ENCODE measurements at places on chromosomes 16 and 17.

DNA sequence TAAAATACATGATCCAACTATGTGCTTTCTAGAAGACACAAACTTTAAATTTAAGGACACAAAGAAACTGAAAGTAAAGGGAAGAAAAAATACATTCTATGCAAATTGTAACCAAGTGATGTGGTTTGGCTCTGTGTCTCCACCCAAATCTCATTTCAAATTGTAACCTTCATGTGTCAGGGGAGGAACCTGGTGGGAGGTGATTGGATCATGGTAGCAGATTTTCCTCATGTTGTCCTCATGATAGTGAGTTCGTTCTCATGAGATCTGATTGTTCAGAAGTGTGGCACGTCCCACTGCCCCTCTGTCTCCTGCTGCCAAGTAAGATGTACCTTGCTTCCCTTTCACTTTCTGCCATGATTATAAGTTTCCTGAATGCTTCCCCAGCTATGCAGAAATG lies 15.0 kb downstream of the OR1A1 start:
- DNase-seq: no peak

DNA sequence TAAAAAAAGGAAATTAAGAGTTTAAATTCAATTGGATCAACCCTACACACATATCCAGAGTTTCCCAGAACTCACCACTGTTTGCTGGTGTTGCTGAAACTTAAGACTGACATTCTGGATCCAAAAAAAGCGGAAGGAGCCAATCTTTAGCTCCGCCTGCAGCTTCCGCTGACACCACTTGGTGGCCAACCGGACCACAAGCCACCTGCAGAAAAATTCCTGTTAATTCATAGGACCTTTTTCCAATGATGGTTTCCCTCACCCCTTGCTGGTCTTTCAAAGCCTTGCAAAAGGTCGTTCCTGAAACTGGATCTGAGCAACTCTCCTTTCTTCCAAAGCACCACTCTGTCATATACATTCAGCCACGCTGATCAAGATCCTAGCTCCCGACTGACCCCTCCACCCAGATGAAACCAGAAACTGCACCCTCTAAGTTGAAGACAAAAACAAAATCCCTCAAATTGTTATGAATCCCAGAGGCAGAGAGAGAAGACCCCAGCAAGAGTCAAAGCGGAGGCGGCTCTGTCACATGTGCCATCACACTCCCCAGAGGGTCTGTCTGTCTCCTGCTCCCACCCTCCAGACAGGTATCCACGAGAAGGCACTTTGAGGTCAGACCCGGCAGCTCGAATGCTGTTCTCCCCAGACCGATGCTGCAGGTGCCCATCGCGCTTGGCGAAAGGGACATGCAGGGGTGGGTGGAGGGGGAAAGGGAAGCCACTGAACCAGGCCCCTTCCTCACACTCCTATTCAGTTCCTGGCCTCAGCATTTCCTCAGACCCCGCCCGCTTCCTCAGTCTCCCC lies 773 bp downstream of the BLTP2 start:
- no peak for DNase-seq

DNA sequence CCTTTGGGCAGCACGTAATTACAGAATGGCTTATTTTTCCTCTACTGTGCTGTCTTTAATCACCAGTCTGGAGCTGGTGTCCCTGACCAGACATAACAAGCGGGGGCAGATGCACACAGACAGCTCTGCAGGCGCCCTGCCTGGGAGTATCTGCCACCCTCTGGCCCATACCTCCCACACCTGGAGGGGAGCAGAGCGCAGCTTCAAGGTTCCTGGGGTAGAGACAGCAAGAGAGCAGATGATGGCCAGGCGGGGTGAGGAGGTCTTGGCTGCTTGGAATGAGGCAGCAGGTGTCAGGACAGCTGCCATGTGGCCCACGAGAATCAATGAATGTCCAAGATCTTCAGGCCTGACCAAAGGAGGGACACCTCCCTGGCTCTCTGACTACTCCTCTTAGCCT lies 23.8 kb downstream of the TMEM94 start:
- no peak for DNase-seq

GRCh38 chr17:15998031-15998562 lies 1.4 kb downstream of the ZSWIM7 start:
- no peak for DNase-seq

DNA sequence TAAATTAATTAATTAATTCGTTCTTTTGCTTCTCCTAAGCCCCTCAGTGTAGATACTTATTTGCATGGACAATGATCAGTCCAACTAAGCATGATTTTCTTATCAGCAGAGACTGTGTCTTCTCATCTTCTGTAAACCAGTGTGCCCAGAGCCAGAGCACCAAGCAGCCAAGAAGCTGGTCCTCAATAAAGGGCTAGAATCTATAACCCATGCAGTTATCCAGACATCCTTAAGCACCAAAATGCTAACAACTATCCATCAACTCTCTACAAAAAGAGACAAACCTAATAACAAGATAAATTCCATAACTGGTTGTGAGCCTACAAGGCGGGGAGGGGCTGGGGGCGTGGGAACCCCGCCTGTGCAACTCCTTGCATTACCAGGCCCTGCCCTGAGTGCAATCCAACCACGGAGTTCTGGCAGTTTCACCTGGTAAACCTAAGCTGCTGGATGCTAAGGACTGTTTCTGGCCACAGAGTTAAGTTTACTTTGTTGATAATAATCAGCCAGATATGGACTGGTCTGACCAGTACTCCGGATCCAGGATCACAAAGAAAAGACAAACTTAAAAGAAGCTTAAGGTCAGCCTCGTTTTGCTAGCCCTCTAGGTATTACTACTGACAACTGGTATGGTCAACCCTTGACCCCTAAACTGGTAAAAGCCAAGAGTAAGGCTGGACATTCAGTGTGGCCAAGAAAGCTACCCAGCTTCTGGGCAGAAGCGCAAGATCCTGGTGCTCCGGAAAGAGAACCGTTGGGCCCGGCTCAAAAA lies 51.5 kb downstream of the ZFHX3 start:
- DNase-seq: no peak

DNA sequence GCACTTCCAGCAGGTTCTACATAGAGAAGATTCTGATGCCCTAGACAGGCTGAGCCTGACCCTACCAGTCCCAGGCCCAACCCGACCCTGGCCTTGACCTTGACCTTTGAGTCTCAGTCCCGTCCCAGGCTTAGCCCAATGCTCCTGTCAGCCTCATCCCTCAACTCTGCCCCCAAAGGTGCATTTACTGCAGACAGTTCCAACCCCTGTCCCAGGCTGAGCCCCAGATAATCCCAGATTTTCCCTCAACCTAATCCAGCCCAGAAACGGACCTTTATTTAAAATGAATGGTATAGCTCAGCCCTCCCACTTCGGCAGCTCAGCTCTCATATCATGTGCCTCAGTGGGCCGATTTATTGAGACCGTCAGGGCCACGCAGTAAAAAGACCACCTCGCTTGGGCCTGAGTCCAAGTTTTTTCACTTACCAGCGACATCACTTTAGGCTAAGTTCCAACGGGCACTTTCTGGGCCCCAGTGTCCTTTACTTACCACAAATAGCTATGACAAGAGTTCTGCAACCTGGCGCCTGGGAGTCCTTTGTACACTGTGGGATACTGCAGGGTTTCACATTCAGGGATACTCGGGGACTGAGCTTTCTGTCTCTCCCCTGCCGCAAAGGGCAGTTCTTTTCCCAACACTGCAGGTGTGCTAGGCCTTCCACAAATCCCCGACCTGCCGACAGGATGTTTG lies 89.5 kb downstream of the WSCD1 start:
- DNase-seq: no peak

GRCh38 chr16:4661661-4662060 lies 31.7 kb upstream of the NUDT16L1 start:
- DNase-seq: no peak

DNA sequence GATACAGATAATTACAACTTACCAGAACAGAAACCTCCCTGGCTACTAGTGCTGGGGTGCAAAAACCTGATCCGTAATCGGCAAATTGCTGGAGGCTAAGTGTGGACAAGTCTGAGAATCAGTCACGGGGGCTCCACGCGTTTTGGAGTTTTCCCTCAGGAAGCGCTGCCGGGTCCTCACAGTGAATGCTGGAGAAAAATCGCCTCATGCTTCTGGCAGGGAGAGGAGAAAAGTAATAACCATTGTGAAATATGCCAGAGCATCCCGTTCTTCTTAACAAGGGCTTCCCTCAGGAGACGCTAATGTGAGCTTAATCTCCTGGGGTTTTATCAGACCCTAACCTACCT lies 79.0 kb upstream of the CACNG5 start:
- no peak for DNase-seq

- no peak for DNase-seq
Measured at GRCh38 chr17:66272811-66273585, 29.4 kb upstream of the PRKCA start.

GRCh38 chr17:57388131-57388725 lies 131.9 kb downstream of the MSI2 start:
- DNase-seq: no peak

GRCh38 chr16:7218936-7219335 lies 113.7 kb upstream of the RBFOX1 start:
- DNase-seq: no peak

DNA sequence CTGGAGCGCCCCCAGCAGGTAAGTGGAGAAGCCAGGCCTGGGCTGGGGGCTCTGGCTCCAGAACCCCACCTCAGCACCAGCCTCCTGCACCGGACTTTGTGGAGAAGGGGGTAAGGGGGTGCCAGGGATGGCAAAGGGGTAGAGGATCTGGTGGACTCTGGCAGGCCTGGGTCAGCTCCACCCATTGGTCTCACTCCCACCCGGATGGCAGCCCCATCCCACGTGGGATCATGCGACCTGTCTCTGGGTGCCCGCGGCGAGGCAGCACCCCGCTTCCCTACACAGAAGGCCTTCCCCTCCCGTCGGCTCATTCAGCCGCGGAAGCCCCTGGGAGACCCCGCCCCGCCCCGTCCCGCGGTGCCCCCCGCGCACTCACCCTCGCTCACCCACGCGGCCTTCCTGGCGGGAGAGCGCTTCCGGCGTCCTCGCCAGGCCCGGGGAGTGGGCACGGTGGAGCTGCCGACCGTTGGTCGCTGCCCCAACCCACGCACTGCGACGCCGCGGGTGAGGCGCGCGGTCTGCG lies 498 bp upstream of the PLEKHG4 start:
- DNase-seq: no peak

DNA sequence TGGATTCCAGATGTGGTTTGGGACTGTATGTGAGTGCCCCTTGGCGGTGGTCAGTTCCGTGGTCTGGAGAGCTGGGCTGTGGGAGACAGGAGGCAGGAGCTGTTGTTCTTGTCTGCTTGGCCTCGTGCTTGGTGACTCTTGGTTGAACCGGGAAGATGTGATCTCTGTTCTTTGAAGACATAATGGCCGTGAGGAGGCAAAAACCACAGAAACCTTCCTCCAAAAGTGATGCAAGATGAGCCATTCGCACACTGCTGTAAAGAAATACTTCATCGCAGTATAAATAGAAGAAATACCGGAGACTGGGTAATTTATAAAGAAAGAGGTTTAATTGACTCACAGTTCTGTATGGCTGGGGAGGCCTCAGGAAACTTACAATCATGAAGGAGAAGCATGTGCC lies 128.8 kb downstream of the RAP1GAP2 start:
- DNase-seq: no peak

DNA sequence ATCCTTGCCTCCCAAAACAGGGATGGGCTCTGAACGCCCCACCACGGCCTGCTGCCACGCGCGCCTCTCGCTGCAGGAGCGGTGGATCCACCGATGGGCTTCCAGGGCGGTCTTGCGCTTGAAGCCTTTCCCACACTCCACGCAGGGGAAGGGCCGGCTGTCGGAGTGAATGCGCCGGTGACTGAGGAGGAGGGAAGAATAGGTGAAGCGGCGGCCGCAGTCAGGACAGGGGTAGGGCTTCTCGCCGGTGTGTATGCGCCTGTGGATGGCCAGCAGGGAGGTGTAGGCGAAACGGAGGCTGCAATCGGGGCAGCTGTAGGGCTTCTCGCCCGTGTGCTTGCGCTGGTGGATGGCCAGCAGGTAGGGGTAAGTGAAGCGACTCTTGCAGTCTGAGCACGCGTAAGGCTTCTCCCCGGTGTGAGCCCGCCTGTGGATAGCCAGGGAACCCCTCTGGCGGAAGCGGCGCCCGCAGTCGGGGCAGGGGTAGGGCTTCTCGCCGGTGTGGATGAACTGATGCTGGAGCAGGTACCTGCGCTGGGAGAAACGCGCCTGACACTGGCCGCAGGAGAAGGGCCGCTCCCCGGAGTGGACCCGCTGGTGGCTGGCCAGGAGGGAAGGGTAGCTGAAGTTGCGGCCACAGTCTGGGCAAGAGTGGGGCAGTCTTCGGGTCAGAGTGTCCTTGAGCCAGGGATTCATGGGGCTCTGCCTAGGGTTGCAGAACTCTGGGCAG lies 2.7 kb downstream of the ZNF785 start:
- DNase-seq: no peak

DNA sequence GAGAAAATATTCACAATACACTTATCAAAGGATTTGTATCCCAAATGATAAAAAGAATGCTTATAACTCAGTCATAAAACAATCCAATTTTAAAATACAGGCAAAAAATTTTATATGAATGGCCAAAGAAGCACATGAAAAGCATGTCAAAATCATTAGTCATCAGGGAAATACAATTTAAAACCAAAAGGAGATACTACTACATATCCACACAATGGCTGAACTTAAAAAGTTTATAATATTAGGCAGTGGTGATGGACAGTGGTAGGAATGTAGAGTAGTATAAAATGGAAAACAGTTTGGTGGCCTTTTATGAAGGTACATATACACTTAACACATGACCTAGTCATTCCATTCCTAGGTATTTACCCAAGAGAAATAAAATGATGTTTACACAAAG lies 12.2 kb downstream of the CMC2 start:
- DNase-seq: no peak

DNA sequence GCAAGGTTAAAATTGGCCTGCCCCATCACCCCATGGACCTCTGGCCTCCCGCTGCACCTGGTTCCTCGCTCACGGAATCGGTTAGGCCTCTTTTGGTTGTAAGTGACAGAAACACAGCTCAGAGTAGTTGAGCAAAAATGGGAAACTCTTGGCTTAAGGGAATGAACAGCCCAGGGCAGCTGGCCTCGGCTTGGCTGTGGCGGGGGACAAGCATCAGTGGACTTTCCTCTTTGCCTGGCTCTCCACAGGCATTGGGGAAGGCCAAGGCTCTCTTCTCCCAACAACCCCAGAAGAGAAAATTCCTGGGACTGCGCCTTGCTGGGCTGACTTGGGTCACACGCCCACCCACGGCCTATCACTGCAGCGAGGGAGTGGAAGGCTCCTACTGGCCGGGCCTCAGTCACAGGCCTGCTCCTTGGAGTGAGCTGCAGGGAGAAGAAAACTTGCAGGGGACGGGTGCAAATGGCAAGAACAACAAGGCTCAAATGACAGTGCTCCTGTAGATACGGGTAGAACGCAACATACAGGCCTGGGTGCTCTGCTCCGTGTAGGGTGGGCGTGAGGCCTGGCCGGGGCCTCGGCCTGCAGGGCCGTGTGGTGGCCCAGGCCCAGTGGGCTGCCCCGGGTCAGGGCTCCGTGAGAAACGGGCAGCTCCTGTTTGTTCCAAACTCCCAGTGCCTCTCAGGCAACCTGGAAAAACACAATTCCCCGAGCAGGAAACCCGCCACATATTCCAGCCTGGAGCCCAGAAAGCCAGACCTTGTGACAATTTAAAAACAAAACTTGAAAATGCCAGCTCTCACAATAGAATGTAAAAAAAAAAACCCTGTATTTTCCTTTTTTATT lies 25.0 kb upstream of the ATP2A3 start:
- no peak for DNase-seq

Measured in bone marrow (tissue), 2 donors.